ENCODE measurements at places on chromosomes 7 and 10. TPM values are rescaled to one million over a fixed set of nuclear protein-coding genes. Genes with fewer than 3 reads are reported as not detected.

The H2BK1 gene
- not detected for total RNA-seq

The LFNG gene
- 75.5 TPM for total RNA-seq

The OR6B1 gene
- not detected for total RNA-seq

DNA sequence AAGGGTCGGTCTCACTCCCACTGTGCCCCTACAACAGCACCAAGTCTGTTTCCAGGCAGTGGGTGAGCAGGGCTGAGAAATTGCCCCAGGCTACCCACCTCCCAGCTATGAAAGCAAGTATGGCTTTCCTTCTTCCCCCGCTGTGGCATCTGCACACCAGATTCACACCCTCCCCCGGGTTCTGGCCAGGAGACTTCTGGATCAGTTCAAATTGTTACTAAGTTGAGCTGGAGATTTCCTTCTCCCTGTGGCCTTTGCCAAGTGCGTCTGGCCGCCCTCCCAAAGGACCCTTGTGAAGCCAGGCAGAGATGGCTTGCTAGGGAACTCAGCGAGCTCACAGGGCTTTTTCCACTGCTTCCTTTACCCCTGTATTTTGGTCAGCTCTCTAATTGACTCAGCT, 555.4 kb downstream of the SH2D4B start:
- no peak for DNase-seq

DNA sequence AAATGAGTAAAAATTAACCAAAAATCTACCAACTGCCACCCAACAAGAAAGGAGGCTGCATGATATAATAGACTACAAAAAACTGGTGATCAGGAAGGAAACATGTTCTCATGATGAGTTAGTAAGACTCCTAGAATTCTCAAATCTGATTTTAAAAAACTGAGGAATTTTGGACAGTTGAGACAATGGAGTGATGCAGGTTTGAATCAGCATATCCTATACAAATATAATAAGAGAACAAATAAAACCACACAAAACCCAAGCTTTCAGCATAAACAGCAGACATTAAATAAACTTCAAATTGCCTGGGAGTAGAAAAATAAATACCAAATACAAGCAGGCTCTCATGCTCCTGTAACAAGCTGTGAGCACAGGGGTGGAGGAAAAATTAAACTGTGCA, 57.8 kb downstream of the SLC25A40 start:
- DNase-seq = no peak

- no peak for DNase-seq
These were observed 37.7 kb downstream of the PPP1R17 start for GRCh38 chr7:31724696-31725095.

DNA sequence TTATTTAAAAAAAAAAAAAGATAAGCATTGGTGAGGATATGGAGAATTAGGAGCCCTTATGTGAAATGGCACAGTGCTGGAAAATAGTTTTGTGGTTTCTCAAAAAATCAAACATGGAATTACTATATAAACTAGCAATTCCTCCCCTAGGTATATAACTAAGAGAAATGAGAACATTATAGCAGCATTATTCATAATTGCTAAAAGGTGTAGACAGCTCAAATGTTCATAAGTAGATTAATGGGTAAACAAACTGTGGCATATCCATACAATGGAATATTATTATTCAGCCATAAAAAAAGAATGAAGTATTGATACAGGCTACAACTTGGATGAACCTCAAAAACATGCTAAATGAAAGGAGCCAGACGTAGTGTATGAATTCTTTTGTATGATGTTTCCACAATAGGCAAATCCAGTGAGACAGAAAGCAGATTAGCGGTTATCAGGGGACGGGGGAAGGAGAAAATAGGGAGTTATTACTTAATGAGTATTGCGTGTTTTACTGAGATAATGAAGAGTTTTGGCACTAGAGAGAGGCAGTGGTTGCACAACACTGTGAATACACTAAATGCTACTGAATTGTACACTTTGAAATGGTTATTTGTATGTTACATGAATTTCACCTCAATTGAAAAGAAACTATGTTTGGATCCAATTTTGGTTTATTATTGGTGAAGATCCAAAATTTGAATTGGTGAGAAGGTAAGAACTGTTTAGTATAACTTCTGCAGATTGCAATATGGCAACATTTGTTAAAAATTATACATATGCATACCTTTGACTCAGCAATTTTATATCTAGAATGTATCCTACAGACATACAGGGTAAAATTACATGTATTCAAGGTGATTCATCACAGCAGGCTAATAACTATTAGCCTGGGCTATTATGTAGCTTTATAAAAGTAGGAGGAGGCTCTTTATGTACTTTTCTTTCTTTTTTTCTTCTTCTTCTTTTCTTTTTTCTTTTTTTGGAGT, 69.7 kb downstream of the VCL start:
- DNase-seq = no peak

DNA sequence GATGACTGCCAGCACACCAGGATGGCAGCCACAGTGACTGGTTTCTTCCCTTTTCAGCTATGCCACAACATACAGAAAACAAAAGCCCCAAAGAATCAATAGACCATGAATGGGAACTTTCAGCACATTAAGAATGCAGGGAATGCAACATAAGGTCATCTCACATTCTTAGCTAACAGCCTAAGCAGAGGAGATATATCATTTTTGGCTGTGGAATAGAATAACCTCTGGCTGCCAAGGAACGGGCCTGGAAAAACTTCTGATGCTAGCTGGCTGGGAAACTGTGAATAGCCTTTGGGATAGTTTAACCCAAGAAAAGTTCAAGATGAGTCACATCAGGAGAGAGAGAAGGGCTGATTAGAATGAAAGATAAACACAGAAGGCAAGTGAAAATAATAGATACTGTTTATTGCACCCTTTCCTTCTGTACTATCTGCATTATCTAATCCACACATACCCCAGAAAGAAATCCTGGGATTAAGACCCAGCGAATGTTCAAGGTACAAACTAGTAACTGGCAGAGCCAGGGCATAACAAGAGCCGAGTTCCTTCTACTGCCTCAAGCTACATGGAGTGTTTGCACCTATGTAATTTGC, 169.2 kb downstream of the SEMA3A start:
- DNase-seq = no peak

DNA sequence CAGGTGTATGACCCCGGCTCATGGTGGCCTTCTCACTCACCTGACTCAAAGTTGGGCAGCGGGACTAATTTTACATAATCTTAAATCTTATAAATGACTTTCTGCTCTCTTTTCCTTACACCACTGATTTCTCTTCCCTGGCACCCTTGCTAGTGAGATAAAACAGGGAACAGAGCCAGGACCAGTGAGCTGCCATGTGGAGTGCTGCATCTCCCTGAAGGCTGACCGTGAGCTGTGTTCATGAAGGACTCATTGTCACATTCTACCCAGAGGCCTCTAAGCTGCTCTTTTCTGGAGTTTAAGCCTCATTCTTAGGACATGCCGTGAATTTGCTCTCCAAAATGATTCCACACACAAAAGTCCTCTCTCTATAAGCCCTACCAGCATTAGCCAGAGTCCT, 762.3 kb downstream of the AUTS2 start:
- DNase-seq = no peak

The CABCOCO1 gene
- total RNA-seq = not detected

- peak; percentile 45 for DNase-seq
These were observed 553.3 kb downstream of the TFEC start for GRCh38 chr7:115477193-115477651.

DNA sequence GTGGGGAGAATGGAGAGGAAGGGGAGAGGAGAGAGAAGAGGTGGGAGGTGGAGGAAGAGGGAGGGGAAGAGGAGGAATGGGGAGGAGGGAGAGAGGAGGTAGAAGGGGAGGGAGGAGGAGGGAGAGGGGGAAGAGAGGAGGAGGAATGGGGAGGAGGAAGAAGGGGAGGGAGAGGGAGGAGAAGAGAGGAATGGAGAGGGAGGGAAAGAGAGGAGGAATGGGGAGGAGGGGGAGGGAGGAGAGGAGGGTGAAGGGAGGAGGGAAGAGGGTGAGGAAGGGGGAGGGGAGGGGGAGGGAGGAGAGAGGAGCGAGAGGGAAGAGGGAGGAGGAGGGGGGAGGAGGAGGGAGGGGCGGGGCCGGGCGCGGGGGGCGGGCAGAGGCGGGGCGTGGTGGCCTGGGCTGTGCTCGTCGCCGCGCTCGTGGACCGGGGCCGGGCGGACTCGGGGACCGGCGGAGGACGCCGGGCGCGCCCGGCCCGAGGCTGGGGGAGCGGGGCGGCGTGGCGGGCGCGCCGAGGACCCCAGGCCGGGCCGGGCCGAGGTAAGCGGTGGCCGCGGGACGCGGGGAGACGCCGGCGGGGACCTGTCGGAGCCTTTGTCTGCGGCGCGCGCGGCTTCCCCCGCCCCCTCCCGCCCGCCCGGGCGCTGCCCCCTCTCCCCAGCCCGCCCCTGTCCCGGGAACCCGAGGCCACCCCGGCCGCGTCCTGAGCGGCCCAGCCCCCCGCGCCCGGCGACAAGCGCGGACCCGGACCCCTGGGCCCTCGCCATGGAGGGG, at the start of gene SLC29A4:
SLC29A4 (plus strand) TSS at position 401 of the 774 bp plus-strand sequence. CDS start 4,874 bp downstream, outside the sequence.
- peak; percentile 68 for DNase-seq

GRCh38 chr7:139159900-139160675, 50.6 kb upstream of the ZC3HAV1 start:
- no peak for DNase-seq

DNA sequence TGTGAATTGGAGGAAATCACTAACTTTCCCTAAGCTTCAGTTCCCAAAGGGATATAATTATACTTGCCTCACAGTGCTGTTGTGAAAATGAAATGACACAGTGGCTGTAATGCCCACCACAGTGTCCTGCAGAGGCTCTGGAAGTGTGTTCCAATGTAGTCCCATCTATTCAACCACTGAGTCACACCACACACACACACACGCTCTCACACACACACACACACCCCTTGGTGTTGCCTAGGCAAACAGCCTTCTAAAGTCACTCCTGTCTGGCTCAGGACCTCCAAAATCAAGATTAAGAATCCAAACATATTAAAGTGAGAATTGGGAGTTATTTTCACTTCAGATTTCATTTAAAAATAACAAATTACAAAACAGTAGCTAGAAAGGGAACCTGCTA, 73.3 kb downstream of the NRCAM start:
- DNase-seq = no peak

The PDCD4 gene
- 149 TPM for total RNA-seq

DNA sequence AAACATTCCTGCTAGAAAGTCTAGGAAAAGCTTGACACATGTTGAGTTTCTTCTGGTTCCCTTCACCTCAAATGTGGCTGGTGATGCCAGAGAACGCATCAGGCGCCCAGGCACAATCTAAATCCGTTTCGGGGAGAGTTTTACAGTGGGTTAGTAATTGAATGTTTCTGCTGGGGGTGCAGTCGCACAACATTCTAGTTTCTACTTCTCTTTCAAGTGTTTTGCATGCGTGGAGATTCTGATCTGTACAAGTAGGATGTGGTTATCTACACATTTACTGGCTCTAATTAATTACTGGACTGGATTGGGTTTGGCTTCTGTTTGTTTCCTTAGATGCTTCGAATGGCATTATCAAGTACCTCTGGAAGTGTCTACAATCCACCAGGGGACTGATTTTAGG, 173.8 kb downstream of the TMEM26 start:
- no peak for DNase-seq

DNA sequence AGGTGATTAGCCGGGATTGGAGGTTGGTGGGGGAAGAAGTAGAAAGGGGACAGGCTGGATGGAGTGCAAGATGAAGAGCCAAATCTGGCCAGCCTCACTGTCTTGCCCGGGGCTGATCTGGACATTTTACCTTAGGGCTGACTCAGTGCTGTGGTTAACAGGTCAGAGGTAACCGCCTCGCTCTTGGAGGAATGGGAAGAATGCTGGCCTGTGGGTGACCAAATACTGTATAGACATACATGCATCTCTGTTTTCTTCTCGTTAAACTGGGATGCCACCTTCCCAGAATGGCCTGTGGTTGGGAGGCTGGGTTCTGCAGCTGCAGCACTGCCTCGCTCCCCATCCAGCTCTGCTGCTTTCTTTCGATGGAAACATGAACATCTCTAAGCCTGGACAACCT, 120.0 kb downstream of the SEC23IP start:
- DNase-seq = no peak

DNA sequence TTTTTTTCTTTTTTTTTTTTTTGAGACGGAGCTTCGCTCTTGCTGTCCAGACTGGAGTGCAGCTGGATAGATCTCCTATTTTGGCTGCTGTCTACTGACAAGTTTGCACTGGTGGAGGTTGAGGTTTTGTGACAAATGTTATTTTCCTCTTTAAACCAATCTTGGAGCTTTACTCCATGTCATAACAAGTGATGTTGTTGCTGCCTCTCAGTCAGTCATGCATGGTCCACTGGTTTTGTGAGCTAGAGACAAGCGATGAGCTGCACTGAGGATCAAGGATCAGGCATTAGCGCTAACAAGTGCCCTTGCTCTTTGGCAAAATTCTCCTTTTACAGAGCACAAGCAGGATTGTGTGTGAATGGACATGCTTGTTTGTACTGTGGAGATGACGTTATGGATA, 805 bp upstream of the WDFY4 start:
- DNase-seq = no peak

- no peak for DNase-seq
These were observed 387 bp downstream of the EPHA1 start for GRCh38 chr7:143408252-143408685.

DNA sequence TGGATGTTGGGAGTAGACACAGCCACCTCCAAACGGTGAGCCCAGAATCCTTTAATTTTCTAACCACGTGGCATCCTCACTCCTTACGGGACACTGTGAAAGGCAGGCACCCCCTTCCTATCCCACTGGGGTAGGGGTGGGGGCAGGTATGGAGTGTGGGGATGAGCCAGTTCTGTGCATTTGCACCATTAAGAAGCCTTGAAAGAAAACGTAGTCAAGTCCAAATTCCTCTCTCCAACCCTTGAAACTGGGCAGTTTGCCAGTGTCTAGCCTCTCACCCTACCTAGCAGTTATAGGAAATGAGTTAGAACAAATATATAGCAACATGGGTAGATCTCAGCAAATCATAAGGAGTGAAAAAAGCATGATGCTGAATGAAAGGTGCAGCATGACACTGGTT, 92.4 kb upstream of the LEP start:
- DNase-seq = no peak

DNA sequence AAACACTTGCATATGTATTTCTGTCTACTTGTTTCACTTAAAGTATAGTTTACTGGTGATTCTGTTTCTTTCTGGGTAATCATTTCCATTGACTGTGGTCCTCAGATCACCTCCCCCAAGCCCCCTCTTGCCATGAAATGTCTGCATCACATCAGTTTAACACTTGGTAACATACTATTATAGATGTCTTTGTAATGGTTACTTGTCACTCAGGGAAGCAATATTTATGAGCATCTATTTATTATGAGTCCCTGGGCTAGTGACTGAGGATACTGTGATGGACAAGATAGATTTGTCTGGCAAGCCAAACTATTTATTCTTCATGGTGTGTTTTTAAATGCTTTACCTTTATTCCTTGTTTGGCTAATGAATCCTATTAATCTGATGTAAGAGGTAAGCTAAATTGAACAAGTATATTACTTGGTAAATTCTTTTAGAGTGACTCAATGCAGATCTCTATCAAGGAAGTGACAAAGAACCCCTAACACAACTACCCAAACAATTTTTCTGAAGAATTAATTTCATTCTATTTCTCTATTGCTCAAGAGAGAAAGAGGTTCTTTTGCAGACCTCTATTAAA, 270.9 kb downstream of the RELN start:
- DNase-seq = no peak

GRCh38 chr7:17983221-17984062, 43.1 kb upstream of the SNX13 start:
- DNase-seq = no peak

The NRAP gene
- total RNA-seq = not detected
